Osteoblast (primary cell): ENCODE measurements at places on chromosomes 2 and 18. TPM values are rescaled to one million over a fixed set of nuclear protein-coding genes. Genes with fewer than 3 reads are reported as not detected.

The HOXD10 gene
- not detected in 2 replicates for total RNA-seq

The NDC80 gene
- total RNA-seq = 2.2 and 3.5 TPM in 2 replicates

The SDC1 gene
- total RNA-seq = 7.6 and 11.8 TPM in 2 replicates

The TCF4 gene
- 87.2 and 89.9 TPM in 2 replicates for total RNA-seq

The TWIST2 gene
- total RNA-seq = 9.4 TPM in 2 replicates

The ANKRD29 gene
- 9.8 and 20.9 TPM in 2 replicates for total RNA-seq

The NT5C1B gene
- not detected in 2 replicates for total RNA-seq

The FSHR gene
- total RNA-seq = 0.29 and 0.36 TPM in 2 replicates

The BCL2 gene
- total RNA-seq = 10.6 and 11.9 TPM in 2 replicates
